ENCODE measurements at places on chromosomes 6 and 20.

GRCh38 chr20:54004445-54004844 lies 65.9 kb downstream of the BCAS1 start:
- no peak for DNase-seq

GRCh38 chr20:32763202-32764004 lies 1.2 kb downstream of the DNMT3B start:
- no peak for DNase-seq

- no peak for DNase-seq
Observed at GRCh38 chr6:53995935-53996334, 115.3 kb upstream of the MLIP start.

DNA sequence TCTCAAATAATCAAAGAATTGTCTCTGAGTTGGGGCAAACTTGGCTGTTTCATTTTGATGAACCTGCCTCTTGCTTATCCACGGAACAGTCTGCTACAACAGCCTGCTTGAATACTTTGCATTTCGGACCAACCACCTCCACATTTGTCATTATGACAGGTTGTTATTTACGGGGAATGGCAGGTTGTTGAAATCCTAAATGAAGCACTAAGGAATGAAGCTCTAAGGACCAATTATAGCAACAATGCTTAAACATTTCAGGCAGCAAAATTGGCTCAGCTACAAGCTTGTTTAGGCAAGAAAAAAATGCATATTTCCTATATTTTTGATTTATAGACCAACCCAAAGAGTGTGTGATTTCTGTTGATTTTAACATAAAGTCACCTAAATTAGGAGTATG lies 84.5 kb downstream of the MAP3K7 start:
- DNase-seq: no peak

- no peak for DNase-seq
Observed at GRCh38 chr6:80502871-80503270, 396.4 kb downstream of the BCKDHB start.

DNA sequence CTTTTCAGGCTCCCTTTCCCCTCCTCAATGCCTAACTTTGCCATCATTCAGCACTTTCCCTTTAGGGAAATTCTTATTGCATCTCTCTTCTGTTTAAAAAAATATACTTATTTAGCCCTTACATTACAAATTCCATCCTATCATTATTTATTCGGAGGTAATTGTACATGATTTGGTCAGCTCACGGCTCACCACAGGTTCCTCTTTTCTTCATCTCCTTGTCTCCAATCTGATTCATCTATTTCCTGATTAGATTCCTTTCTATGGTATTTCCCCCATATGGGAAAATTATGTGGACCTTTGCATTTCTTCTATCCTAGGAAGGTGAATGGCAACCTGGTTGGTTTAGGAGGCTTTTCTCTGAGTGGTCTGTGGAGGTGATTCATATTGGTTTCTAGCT lies 12.9 kb upstream of the EMILIN3 start:
- DNase-seq: no peak
